Caki2 (cell line): ENCODE measurements at places on chromosomes 13 and 19. TPM values are rescaled to one million over a fixed set of nuclear protein-coding genes. Genes with fewer than 3 reads are reported as not detected.

- peak; percentile 36 for DNase-seq
Observed at GRCh38 chr19:54209058-54209810, 8.6 kb downstream of the RPS9 start.

DNA sequence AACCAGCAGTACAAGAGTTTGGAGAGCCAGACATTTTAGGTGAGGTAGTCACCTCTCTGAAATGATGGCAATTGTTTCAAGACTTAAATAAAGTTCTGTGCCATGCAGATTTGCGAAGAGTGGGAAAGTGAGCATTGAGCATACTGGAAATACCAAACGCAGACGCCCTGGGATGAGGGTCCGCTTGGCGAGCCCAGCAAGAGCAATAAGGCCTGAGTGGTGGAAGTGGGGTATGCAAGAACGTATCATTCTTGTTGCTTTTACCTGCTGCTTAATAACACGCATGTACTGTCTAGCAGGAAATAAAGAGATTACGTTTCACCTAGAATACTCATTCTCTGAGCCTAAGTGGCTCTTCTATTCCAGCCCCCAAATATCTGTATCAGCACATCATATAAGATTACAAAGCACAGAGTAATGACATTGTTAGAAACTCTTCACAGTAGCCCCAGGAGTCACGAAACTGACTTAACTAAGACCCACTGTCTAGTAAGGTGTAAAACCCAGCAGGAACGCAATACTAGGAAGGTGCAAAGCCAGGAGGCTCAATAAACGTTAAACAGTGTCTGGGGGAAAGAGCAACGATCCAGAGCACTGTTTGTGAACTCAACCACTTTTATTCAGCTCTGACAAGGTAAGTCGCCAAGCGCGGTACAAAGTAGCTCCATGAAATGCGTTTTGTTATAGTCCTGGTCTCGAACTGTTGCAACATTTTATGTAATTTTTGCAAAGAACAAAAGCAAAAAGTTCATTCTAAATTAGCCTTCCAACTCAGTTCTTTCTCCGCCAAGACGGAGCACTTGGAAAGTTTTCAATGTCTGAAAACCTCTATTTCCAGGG lies 1.2 kb downstream of the RCBTB2 start:
- DNase-seq, result no peak

GRCh38 chr19:13069415-13070359 lies 33.0 kb downstream of the LYL1 start:
- no peak for DNase-seq

GRCh38 chr13:32883474-32883873 lies 132.7 kb upstream of the KL start:
- no peak for DNase-seq

DNA sequence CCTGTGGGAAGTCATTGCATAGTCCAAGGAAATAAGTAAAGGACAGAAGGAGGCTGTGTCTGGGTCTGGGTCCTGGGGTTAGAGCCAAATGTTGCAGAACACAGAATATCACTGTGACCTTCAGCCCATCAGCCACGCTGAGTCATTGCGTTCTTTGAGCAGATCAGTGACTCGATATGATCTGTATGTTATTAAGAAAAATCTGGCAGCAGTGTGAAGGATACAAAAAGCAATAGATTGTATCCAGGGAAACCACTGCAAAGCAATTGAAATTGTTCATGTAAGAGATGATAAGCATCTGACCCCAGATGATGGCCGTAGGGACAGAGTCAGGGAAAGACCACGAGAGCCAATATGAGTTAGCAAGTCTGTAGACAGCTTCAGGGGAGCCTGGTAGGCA lies 1575.1 kb upstream of the SLC10A2 start:
- peak; percentile 44 for DNase-seq

- DNase-seq, result no peak
Observed at GRCh38 chr13:77653301-77653700, 44.2 kb upstream of the SLAIN1 start.

DNA sequence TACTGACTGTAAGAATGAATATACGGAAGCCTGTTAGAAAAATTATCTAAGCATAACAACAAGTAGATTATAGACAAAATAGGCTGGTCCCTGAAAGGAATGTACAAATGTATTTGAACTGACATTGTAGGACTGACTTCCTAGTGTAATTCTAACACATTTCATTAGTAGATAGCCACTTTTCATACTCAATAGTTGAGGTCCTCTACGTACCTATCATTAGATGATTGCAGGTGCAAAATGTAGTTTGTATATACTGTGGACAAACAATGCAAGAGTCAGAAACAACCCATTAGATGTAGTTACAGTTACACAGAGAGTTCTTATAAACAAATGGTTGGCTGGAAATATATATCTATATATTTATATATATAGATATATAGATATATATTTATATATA lies 402.3 kb upstream of the SLITRK6 start:
- DNase-seq, result no peak

GRCh38 chr19:12946092-12946721 lies 545 bp downstream of the RAD23A start:
- peak; percentile 53 for DNase-seq

GRCh38 chr19:17570791-17571190 lies 15.3 kb downstream of the COLGALT1 start:
- DNase-seq, result no peak

DNA sequence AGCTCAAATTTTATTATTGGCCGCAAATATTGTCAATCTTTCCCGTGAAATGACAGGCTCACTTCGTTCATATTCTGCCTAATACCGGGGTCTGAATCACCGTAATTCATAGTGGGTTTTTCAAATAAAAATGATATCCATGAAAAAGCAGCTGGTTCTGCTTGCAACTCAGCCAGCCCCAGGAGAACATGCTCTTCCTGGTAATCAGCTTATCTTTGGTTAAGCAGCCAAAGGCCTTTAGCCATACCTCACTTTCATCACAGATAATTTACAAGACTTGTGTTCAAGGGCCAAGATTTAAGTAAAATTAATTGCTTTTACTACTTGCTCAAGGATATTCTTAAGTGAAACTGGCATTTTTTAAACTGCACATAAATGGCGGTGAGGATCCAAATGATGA lies 22.5 kb downstream of the RNASEH2B start:
- DNase-seq, result no peak

The SMARCA4 gene
- total RNA-seq, result 76.1 and 109 TPM in 2 replicates

The LIG4 gene
- 0.75 and 2.6 TPM in 2 replicates for total RNA-seq

The MED26 gene
- total RNA-seq, result 6.2 and 8.4 TPM in 2 replicates

The ZNF526 gene
- 8.4 and 12.4 TPM in 2 replicates for total RNA-seq

The ZNF135 gene
- 2.5 and 7.5 TPM in 2 replicates for total RNA-seq

The LRRC25 gene
- not detected in 2 replicates for total RNA-seq

The PEG3 gene
- not detected in 2 replicates for total RNA-seq

The MRI1 gene
- total RNA-seq, result 90.3 and 174 TPM in 2 replicates
